Left lobe of liver (tissue), 2 donors: ENCODE measurements at places on chromosomes 3 and 15. TPM values are rescaled to one million over a fixed set of nuclear protein-coding genes. Genes with fewer than 3 reads are reported as not detected.

- DNase-seq: no peak
Observed at GRCh38 chr15:95323796-95324195, 1006.7 kb upstream of the NR2F2 start.

DNA sequence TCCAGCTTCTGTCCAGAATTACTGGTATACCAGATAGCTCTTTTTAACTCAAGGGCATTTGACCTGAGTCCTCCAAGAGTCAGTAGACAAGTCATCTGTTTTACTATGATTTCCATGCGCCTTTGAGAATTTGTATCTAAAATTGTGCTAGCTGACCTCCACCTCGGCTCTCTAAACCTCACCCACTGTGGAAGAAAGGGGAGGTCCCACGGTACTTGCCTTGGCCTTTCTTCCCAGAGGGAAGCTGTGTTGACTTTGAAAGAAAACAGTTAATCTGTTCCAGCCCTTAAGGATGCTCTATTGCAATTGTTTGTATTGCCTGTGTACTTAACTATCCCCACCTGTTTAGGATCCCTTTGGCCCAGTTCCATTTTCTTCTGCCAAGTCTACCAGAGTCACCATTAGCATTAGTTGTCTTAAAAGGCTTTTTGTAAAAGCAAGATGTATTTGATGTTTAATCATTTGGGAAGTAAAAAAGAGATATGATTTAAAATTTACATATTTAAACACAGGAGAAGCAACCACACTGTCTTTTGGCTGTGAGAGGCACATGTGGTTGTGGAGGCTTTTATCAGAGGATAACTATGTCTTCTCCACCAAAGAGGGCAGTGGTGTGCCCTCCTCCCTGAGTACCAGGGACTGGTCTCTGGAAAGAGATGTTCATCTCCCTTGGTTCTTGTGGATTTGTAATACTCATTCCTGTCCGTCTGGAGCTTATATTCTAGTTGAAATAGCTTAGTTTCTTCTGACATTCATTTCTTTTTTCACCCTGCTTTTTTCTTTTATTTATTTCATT is 88.8 kb downstream of the CRTC3 start:
- no peak for DNase-seq

DNA sequence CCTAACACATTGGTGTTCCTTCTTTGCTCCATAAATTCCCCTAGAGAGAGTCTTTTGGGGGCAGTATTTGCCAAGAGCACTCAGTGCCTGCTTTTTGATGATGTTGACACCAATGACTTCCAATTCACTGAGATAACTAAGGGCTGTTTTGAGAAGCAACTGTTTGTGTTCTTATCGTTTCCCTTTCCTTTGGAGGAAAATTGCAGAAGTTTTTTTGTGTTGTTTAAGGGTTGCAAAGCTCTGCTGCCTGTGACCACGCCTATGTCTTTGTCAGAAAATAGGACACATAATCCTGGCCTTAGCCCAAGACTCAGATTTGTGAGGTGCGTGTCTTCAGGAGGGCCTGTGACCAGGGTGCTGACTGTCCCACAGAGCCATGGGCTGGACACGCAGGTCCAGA is 99.6 kb downstream of the FAM43A start:
- peak; percentile 36 for DNase-seq

DNA sequence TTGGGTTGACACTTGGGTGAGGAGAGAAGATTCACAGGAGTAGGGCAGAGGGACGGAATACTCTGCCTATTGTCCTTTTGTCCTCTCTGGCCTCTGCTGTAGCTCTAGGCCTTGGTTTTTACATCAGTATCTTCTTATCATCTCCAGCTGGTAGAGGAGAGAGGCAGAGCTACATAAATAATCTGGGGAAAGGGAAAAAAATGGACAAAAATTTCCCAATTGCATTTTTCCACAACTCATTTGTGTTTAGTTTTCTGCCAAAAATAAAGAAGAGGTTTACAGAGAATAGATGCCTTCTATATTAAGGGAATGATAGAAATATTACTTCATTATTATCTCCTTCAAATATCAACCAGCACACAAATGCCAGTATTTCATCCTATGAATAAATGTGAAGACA is 216.4 kb upstream of the P2RY1 start:
- no peak for DNase-seq

DNA sequence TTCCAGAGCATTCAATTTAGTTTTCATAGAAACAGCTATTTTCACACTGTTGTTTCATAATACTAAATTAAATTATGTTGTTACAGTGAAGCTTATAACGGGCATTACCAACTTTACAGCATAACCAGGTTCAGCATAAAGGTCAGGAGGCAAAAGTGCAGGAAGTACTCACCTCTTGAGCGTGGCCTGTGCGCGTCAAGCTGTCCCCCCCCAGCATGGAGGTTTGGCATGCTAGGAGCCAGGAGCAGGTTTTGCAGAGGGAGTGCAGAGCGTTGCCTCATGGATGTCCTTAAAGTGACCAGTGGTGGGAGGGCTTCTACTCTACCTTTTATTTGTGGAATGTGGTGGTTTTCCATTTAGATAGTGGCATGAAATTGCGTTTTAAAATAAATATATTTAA is 104.4 kb downstream of the EEFSEC start:
- DNase-seq: no peak

DNA sequence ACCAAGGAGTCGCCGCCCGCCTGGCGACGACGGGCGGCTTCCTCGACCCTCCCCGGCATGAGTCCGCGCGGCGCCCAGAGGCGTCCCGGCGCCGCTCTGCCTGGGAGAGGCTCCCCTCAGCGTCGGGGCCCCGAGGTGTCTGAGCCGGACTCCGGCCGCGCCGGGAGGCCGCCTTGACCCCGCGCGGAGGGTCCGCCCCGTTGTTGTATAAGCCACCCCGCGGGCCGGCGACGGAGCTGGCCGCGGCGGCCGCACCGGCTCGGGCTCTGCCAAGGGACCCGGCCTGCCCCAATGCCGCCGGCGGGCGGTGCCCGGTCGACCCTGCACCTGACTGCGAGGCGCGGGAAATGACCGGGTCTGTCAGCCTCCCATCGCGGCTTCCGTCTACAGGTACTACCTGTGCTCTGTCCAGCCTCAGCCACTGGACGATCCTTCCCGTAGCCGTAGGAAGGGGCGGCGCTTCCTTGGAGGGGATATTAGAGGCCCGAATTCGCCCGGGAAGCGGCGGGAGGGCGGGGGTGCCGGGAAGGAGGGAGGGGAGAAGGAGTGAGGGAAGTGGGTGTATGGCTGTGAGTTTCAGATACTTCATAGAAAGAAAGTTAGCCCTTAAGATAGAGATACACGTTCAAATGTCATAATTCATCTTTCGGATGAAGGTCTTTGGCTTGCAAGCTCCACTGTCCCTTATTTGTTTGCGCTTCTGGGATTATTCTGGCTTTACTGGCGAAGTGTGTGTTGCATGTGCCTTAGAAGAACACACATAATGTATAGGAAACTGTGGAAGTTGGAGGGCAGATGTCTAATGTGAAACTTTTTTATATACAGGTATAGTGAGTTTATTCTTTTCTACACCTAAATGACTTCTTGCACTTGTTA is 620 bp downstream of the ABHD5 start:
- DNase-seq: peak; percentile 81

DNA sequence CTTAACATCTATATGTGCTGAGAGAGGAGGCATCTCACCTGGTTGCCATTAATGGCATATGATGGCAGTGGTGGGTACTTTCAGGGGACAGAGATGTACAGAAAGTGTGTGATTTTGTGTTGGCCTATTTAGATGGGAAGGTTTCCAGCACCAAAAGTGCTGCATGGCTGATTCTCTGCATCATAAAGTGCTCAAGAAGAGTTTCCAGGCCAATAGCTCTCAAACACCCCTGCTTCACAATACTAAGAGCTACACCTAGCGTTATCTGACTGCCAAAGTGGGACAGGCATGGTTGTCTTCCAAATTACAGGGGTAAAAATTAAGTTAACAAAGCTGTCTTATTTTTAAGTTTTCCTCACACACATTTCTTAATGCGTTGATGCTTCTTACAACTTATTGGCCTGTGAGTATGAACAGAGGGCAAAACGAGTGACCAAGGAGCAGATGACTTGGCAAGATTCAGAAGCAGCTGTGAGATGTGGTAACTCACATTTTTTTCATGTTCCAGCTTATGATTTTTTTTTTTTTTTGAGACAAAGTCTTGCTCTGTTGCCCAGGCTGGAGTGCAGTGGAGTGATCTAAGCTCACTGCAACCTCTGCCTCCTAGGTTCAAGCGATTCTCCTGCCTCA is 41.4 kb upstream of the VEPH1 start:
- no peak for DNase-seq

DNA sequence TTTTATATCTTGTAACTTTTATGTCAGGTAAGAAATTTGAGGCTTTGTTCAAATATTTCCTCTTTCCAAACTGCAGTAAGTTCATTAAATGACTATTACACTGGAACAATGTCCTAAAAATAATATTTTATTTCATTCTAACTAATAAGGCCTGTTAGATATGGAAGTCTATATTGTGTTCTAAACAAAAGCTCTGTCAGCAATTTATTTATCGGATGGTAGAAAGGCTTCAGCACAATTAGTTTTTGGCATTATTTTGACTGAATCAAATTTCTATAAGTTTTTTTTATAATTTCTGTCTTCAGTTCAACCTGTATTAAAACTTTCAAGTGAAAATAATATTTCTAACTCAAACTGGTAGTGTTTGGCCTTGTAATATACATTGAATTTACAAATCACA is 992.1 kb downstream of the EPHA3 start:
- DNase-seq: no peak

GRCh38 chr3:6860954-6861624 is at the start of gene GRM7:
GRM7 (plus strand) TSS chr3:6861115.
- no peak for DNase-seq

- DNase-seq: no peak
Observed at GRCh38 chr3:76063811-76064210, 278.5 kb upstream of the ZNF717 start.

GRCh38 chr15:67042551-67043142 is 22.8 kb upstream of the SMAD3 start:
- no peak for DNase-seq

Gene HTR3E
- total RNA-seq: not detected

Gene CKMT1A
- not detected for total RNA-seq

Gene DAPK2
- total RNA-seq: 0.88 TPM

Gene CHST2
- 1.2 TPM for total RNA-seq

Gene MED12L
- total RNA-seq: 0.15 TPM

Gene BTBD1
- 17.8 TPM for total RNA-seq

Gene CNTN6
- total RNA-seq: not detected

Gene TPRG1
- 33.3 TPM for total RNA-seq
